Iris pigment epithelial cell (primary cell): ENCODE measurements at places on chromosomes 11 and 22.

DNA sequence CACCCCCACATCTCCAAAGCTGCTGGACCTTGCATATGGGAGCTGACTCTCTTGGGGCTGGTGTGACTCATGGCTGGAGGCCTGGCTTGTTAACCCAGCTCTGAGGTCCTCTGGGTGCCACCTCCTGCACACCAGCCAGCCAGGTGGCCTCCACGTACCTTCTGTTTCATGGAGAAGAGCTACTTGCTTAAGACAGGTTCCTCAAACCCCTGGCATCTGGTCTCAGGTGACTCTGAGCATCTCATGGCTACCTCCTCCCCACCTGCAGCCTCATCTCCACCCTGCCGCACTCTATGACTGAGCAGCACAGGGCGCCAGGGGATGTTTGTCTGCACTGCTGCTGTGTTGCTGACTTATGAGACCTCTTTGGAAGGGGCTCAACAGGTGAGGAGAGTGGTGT is 55.7 kb downstream of the BCR start:
- no peak for DNase-seq

DNA sequence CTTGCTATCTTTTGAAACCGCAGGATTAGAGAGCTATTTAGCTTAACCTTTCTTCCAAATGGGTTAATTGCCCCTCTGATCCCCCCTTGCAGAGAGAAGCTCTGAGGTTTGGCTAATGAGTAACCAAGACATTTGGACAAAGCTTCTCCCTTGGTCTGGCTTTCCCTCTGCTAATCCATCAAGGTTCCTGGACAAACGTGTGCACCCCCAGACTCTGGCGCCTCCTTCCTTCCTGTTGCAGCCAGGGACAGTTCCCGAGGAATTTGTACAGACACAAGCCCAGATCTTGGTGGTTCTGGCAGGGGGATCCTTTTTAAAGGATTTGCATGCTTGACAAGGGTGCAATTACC is 1.6 kb downstream of the KIAA1671 start:
- no peak for DNase-seq

GRCh38 chr11:130904380-130904779 is 11.9 kb downstream of the SNX19 start:
- peak; percentile 36 for DNase-seq

DNA sequence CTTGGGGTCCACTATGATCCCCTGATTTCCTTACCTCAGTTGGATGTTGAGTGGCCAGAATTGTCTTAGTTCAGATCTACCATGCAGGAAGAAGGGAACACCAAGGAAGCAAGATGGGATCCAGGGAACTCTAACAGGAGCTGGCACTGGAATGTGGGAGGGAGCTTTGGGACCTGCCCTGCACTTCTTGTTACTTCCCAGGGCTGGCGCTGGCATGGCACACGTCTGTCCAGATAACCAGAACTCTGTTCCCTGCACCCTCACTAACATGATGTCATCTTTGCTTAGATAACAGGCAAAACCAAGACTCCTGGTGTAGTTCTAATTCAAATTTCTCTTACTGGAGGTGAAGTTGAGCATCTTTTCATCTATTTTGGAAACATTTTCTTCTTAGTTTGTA is 550.0 kb downstream of the MN1 start:
- peak; percentile 27 for DNase-seq

DNA sequence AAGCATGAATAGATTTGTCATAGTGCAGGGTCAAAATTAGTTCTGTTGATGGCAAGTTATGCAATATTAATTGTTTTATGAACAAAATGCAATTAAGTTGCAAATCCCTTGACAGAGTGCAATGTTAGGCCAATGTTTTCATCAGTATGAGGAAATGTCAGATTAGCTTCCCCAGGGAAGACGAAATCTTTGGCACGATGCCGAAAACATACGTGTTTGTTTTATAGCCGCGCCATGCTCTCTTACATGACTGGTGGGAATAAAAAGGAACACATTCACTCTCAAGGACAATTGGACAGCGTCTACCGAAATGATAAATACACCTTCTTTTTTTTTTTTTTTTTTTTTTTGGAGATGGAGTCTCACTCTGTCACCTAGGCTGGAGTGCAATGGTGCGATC is 27.0 kb downstream of the MFNG start:
- no peak for DNase-seq

DNA sequence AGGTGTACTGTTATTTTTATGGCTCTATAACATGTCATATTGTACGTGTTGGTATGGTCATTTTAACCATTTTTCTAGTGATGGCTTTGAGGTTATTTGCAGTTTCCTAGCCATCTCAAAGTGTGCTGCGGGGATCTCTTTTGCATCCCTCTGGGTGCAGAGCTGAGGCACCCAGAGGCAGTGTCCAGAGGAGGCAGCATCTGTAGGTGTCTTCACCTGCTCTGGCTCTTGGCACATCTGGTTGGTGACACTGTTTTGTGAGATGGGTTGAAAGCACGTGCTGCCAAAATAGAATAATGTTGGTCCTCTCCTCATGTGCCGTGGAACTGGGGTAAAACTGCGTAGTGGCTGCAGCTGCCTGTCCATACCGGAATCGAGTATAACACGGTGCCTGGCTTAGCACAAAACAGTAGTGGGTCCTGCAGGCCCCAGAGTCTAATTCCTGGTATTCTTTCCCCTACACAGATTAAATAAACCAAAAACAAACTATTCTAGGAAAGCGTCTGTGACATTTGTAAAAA is 12.9 kb downstream of the NEAT1 start:
- peak; percentile 29 for DNase-seq
